Renal cortex interstitium (tissue), 15 donors: ENCODE measurements at places on chromosomes 7 and 10.
A peak's percentile ranks its signal among the peaks of the same experiment; 100 is the strongest.

GRCh38 chr10:115432188-115432819, 339.1 kb downstream of the ATRNL1 start:
- DNase-seq = peak; percentile 4

- DNase-seq = no peak
Measured at GRCh38 chr10:112811741-112812551, 138.1 kb upstream of the TCF7L2 start.

DNA sequence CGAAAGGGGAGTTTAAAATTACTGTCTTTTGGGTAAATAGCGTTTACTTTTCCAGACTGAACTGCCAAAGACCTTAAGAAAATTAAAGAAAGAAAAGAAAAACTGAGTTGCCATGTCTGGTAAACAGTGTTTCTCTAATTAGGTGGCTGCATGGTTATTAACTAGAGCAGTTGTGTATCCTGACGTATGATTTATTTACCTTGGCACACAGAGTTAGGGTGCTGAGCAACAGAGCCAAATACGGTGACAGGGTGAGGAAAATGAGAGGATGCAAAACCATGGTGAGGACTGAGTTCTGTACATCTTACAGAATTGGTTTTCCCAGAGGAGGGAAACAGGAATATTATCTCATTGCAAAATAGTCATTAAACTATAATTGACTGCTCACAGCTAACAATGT, 546.4 kb upstream of the FZD8 start:
- DNase-seq = no peak

GRCh38 chr7:104979167-104979841, 34.7 kb upstream of the KMT2E start:
- peak; percentile 58 for DNase-seq

- DNase-seq = no peak
Measured at GRCh38 chr10:79267499-79267898, 79.8 kb upstream of the PPIF start.

- DNase-seq = no peak
Measured at GRCh38 chr7:137304624-137305235, 38.8 kb downstream of the PTN start.

- DNase-seq = no peak
Measured at GRCh38 chr10:129775681-129776080, 188.4 kb downstream of the EBF3 start.

DNA sequence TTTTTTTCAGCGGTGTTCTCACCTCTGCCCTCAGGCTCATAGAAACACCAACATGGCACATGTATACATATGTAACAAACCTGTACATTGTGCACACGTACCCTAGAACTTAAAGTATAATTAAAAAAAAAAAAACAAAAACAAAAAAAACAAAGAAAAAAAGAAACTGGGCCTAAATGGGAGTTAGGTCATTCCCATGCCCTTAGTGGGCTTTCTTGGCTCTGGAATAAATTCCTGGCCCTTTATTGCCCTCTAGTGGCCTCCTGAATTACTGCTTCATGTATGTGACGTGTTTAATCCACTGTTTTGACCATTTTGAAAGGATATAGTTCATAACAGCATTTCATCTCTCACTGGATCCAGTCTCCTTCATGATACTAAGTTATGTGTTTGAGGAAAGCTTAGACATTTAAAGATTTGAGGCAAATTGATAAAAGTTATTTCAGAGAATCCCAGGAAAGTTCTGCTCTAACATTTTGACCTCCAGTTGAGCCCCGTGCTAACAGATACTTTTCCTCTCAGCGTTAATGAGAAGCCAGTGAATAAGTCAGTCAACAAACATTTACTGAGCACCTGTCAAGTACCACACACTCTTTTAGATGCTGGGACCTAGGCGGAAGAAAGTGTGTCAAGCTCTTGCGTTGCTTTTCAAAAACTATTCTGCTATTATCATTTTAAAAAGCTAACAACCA, 54.7 kb upstream of the SYPL1 start:
- peak; percentile 49 for DNase-seq

- no peak for DNase-seq
Measured at GRCh38 chr10:127755753-127756152, 18.8 kb downstream of the FOXI2 start.

- peak; percentile 15 for DNase-seq
Measured at GRCh38 chr7:37247861-37248260, 200.8 kb downstream of the ELMO1 start.

DNA sequence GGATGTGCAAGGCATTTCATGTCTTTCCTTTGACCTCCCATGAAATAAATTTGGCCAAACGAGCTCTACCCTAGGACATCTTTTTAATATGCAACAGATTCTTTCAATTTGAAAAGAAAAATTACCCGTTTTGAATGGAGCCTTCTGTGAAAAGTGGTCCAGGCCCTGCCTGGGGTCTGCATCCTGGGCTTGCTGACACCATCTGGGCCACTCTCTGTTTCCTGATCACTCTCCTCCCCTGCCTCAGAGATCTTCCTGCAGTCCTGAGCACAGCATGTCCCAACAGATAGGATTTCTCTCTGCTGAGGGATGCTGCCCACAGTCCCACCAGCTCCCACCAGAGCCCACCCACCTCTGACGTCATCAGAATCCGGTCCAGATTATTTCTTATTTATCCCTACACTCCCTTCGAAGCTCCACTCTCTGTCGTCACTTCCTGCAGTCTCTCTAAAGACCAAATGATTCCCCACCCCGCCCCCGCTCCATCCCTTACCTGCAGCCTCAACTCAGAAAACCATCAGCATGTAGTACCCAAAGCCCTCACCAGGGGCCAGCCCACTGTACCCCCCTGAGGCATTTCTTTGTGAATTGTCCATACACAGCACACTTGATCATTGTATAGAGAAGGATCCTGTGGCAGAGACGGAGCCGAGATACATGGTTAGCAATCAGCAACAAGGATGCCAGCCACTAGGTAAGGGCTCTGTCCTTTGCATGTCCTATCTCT, 192.1 kb upstream of the MGMT start:
- no peak for DNase-seq

DNA sequence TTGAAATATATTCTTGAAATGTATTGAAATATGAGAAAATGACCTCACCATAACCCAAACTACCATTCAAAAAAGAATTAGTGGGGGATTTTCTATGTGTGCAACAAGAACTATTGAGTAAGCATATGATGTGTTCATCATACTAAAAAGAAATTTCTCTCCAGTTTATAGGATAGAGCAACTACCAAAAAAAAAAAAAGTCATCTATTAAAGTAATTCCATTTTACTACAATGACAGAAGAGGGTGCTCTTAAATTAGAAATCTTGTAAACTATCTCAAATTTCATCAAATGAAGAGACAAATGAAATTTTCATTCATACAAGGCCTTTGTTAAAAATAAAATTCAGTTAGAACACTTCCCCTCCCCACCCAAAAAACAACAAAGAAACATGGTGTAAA, 195.4 kb upstream of the PLXDC2 start:
- no peak for DNase-seq

- DNase-seq = no peak
Measured at GRCh38 chr10:99659868-99660366, 608 bp downstream of the ENTPD7 start.

- no peak for DNase-seq
Measured at GRCh38 chr7:44637788-44638594, 31.6 kb downstream of the OGDH start.

- DNase-seq = no peak
Measured at GRCh38 chr10:47339186-47339735, 8.9 kb upstream of the RBP3 start.

GRCh38 chr10:44422570-44423101, 37.7 kb upstream of the CXCL12 start:
- DNase-seq = no peak

GRCh38 chr7:100465702-100466311, 1.7 kb upstream of the SPACDR start:
- DNase-seq = no peak

DNA sequence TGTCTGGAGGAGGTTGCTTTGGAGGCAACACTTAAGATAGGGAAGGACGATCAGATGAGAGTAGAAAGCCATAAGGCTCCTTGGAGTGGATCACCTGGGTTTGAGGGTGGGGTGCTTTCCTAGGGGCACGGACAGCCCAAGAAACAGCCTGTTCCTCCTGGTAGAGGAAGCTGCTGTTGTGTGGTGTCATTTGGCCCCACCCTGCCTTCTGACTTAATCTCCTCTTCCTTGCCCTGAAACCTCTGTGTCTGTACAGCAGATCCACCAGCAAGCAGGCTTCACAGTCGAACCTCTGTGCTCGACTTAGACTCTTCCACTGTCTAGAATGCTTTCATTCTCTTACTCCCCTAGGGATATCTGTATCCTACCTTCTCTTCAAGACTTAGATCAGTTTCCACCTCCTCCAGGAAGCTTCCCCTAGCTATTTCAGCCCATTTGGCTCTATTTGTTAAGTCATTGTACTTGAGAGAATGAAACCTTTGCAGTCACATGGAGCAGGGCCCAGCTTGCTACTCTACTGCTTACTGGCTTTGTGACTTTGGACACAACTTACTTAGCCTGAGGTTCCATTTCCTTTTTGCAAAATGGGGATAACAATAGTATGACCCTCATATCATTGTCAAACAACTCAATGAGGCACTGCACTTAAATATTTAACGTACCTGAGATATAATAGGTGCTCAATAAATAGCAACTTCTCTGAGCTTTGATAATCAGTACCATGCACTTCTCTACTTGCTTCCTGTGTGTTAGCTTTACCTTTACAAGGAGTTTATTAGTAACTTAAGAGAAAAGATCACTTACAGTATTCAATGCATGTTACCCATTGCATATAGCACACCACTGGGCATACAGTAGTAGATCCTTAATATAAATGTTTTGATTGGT, 5.0 kb downstream of the MXI1 start:
- DNase-seq = no peak

GRCh38 chr10:79939969-79940368, 8.9 kb downstream of the SFTPD start:
- DNase-seq = no peak

DNA sequence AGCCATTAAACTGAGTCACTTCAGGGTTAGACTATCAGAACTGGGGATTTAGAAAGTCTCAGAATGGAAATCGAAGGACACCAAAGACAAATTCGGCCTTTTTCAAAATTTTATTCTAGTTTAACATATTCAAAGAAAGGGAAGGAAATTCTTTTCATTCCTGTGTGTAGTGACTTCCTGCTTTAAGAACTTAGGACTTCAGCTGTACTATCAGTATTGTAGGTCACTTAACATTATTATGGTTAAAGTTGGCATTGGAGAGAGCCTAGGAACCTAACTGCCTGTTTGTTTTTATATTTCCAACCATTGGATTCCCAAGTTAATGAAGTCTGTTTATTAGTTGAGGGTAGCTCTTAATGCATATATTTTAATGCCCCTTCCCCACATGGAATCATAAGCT, 63.7 kb downstream of the PTEN start:
- DNase-seq = no peak

GRCh38 chr7:51015581-51015980, 232.9 kb upstream of the GRB10 start:
- no peak for DNase-seq

DNA sequence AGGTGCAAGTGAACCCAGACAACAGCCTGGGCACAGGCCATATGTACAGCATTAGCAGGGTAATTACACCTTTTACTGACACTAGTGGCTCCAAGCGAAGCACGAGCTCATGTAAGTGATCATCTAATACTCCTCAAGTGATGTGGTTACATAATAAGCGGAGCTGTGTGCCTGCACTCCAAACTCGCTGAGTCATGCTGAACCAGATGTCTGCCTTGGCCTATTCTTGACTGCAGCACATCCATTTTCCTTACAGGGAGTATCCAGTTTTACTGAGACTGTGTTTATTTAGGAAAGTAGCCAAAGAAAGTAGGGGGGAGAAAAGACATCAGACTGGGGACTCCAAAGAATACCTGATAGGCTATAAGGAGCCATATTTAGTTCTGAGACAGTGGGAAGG, 90.1 kb downstream of the GRM3 start:
- DNase-seq = no peak

GRCh38 chr7:5420067-5420880, 3.4 kb downstream of the TNRC18 start:
- no peak for DNase-seq

DNA sequence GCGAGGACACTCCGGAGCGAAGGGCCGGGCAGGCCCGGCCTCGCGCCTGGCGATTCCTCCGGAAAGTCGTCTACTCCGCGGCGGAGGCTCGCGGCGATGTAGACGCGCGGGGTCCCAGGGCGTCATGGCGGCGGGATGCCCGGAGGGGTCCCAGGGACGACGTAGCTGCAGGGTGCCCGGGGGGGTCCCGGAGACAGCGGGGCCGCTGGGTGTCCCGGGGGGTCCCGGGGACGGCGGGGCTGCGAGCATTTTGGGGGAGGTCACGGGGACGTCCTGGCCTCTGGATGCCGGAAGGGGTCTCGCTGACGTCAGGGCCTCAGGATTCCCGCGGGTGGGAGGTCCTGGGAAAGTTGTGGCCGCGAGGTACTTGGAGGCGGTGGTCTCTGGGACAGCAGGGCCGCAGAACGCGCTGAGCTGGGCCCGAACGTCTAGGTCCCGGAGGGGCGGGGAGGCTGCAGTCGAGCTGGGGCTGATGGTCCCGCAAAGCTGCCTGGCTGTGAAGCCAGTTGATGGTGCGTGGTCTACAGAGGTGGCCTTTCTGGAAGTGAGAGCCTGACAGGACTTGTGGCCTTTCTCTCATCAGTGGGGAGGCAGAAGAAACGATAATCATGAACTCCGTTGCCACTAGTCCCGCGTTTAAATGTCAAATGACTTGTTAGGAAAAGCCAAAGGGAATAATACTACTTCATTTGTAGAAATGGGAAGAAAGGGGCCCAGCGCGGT, 637 bp downstream of the HSPA14 start:
- peak; percentile 43 for DNase-seq

- no peak for DNase-seq
Measured at GRCh38 chr7:147563669-147564068, 1026.9 kb upstream of the C7orf33 start.
